ENCODE measurements at places on chromosomes 16 and 17.

- no peak for DNase-seq
Measured at GRCh38 chr17:63528183-63528582, 5.0 kb downstream of the KCNH6 start.

- no peak for DNase-seq
Measured at GRCh38 chr17:70956726-70957125, 787.4 kb downstream of the KCNJ2 start.

DNA sequence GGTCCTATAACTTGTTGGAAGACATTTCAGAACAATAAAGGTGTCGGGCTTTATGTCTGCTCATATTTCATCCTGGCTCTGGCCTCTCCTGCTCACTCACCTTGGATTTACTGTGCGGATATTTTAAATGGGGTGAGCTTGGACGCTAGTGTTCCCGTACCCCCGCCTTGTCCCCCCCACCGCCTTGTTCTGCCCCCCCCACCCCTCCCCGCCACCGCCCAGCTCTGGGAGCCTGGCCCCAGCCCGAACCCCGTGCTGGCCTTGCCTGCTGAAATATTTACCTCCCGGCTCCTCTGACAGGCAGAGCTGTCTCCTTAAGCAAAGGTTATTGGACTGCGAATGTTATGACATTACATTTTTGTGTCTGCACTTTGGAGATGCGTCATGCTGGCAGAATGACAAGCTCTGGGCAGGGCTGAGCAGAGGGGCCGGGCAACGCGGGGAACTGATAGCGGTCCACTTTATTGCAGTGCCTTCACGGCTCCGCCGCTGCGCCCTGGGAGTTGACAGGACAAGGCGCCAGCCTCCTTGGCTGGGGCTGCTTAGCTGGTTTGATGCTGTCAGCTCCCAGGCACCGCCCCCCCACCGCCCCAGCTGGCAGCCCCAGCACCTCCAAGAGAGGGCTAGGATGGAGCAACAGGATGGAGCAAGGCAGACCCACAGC, 222.5 kb upstream of the GSE1 start:
- DNase-seq = no peak

- no peak for DNase-seq
Measured at GRCh38 chr17:78785663-78786057, 3.6 kb upstream of the CYTH1 start.

GRCh38 chr17:28407130-28407973, 1.3 kb upstream of the SLC46A1 start:
- DNase-seq = no peak

DNA sequence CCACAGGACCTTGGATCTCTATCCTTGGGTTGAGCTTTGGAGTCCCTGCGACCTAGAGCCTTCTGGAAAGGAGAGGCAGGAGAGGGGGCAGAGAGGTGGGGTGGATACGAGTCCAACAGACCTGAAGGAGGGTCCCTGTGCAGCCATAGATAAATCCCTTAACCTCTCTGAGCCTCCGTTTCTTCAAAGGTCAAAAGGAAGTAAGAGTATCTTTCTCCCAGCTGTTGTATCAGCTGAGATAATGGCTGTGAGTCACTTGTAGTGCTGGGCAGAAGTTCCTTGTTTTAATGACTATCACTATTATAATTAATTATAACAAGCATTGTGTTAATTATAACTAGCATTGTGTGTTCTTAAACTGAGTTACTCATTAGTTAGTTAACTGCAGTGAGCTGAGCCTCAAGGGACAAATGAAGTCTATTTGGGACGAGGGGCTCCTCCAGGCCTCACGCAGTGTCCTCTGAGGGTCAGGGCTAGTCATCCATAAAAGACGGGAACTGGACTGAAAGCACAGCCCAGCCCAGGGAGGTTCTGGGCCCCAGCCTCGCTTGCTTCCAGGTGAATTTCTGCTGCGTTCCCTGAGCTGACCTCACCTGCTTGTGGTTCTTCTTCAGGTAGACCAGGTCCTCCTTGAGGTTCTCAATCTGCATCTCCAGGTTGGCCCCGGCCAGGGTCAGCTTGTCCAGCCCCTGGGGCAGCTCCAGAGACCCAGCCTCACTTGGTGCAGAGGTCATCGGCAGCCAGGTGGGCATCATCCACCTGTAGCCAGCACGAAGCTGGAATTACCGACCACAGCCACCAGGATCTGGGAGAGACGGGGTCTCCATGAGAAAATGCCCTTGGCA, 5.7 kb upstream of the KRT17 start:
- no peak for DNase-seq

- no peak for DNase-seq
Measured at GRCh38 chr17:60627124-60627523, 27.1 kb downstream of the PPM1D start.

DNA sequence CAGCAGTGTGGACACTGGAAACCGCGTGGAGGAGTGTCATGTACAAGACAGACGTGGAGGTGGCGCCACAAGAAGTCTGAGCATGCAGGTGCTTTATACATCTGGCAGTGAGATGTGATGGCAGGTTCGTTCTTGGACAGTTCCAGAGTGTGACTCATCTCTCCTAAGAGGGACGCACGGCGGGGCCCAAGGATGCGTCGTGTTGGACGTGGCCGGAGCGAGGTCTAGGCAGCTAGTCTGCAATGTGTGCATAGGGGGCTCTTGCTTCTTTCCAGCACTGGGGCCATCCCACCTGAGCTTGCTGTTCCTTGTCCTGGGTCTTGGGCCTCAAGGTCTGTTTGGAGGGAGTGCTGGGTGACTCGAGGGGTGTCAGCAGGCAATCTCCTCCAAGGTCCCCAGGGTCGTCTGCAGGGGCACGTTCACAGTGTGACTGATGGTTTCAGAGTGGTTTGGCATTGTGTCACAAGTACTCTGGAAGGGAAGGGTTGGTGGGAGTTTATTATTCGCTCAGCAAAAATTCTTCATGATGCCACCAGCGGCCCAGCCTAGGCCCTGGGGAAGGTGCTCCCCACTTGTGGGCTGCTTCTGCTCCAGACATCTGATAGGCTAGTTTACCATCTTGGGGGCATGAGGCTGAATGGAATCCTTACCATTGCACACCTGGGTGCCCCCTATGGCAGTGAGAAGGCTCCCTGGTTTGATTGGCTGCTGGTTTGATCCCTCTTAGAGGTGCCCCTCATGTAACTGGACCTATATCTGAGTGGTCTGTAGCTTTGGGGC, 22.1 kb downstream of the SPACA3 start:
- no peak for DNase-seq

- no peak for DNase-seq
Measured at GRCh38 chr17:47243737-47244598, 9.7 kb upstream of the ITGB3 start.

Data from stimulated activated CD4-positive, alpha-beta T cell treated with anti-CD3 and anti-CD28 coated beads, Interleukin-4, amount 100 ng/mL, for 4 hours (primary cell).